ENCODE measurements at places on chromosomes 2 and 18.

GRCh38 chr2:71886241-71886640 is 261.4 kb downstream of the CYP26B1 start:
- DNase-seq, result no peak

- no peak for DNase-seq
Observed at GRCh38 chr2:223069988-223070387, 18.0 kb downstream of the KCNE4 start.

DNA sequence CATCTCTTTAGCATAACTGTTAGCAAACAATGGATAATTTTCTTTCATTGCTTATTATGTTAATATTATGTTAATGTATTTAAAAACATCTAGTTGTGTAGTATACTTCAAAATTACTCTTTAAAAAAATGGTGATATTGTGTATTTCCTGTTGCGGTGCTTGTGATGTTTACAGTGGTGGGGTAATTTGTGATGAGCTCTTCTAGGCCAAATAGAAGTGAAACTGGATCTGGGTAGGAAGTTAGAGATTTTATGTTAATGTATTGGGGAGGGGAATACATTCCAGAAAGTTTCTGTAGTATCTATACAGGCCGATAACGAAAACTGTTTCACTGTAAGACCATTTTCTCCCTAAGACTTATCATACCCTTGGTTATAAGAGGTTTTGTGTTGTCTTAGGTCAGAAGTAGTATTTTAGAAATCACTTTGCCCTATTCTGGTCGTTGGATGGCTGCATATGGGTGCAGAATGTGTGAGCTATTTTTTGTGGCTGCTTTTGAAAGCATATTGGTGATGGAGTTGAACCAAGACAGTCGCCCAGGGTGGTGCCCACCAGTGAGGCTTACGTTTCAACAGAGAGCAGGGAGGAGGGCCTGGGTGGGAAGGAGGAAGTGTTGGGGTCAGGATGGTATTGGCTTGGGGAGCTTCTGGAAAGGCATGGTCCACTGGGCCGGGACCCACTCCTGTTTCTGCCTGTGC is 5.8 kb downstream of the TSHZ1 start:
- no peak for DNase-seq

GRCh38 chr2:157699806-157700205 is 71.1 kb upstream of the ACVR1C start:
- no peak for DNase-seq

DNA sequence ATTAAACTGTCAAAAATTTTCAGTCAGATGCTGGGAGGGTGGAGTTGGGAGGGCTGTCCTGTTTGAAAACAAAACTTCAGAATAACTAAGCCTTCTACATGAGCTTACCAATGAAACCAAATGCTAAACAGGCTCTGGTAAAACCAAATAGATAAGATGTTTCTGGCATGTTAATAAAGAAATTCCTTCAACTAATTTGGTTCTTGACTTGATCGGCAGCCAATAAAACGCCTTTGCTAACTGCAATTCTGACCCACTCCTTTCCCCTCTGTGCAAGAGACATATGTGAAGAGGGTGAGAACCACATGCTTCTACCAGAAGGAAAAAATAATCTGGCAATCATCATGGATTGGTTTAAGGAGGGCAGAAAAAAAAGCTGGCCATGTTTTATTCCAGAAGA is 20.9 kb downstream of the MAP4K3 start:
- no peak for DNase-seq

- DNase-seq, result no peak
Observed at GRCh38 chr2:5195636-5196035, 496.5 kb upstream of the SOX11 start.

DNA sequence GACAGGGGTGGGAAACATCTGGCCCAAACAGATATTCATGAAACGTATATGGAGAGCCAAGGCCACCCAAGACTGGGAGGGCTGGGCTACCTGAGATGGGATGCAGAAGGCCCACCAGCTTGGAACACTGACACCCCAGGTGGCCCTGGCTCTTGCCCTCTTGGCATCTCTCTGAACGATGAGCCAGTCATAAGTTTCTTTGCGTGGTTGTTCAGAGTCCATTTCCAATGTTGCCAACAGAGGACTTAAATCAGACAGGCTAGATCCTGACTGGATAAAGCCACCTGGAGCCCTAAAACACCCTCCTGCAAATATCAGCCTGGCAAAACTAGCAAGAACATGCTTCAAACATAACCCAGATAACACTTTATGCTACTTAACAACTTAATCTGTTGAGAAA is 42.6 kb downstream of the LPIN2 start:
- no peak for DNase-seq

DNA sequence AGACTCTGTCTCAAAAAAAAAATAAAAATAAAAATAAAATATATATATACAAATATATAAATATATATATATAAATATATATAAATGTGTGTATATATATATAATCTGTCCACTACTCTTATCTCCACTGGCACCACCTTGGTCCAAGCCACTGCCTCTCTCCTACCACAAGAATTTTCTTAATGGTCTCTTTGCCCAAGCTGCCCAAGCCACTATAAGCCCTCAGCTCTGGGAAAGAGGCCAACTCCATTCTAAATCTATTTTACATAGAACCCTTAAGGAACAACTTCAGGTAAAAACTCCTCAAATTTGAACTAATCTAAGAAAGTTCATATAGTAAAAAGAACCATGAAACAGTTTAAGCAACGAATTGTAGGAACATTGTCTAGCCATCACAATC is 45.6 kb upstream of the GREB1L start:
- no peak for DNase-seq

DNA sequence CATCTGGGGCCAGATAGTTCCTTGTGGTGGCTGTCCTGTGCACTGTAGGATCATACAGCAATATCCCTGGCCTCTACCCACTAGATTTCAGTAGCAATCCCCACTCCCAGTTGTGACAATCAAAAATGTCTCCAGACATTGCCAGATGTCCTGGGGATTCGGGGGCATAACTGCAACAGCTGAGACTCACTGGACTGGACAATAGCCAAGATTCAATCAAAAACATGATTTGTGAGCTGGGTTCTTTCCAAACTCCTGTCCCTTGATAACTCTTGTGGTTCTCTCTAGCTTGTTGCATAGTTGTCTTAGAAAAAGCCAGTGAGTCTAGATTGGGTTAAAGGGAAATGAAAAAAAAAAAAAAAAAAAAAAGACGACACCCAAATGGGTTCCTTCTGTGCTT is 293.4 kb downstream of the CELF4 start:
- no peak for DNase-seq

DNA sequence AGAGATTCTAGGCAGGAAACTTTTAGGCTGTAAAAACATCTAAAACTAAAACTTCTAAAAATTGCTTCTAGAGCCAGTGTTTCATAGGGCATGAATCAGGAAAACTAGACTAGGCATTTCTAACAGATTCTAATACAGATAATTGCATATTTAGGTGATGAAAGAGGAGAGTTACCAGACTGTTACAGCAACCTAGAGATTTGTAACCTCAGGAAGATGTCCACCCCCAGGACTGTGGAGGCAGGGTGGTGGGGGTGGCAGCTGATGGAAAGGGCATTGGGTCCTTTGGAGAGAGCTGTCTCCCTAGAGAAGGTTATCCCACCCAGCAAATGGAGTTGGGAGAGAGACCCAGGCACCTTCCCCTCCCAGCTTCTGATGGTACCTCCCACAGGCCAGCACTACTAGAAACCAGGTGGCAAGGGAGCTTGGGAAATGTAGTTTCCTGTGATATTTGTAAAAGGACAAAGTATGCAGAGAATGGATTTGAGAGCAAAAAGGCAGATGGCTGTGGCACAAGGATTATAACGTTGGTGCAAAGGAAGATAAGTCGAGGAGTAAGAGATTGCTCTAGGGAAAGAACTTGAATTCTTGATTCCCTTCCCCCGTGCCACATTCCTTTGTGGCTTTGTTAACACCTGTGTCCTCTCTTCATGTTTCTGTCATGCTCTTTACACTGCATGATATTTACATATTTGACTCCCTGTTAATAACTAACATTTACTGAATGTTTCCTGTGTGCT is 75.6 kb upstream of the MGAT5 start:
- no peak for DNase-seq

- DNase-seq, result no peak
Observed at GRCh38 chr2:6233993-6234392, 541.8 kb downstream of the SOX11 start.

- DNase-seq, result no peak
Observed at GRCh38 chr2:112923967-112924338, 13.0 kb downstream of the IL37 start.

- no peak for DNase-seq
Observed at GRCh38 chr2:15861898-15862297, 78.5 kb upstream of the MYCN start.

DNA sequence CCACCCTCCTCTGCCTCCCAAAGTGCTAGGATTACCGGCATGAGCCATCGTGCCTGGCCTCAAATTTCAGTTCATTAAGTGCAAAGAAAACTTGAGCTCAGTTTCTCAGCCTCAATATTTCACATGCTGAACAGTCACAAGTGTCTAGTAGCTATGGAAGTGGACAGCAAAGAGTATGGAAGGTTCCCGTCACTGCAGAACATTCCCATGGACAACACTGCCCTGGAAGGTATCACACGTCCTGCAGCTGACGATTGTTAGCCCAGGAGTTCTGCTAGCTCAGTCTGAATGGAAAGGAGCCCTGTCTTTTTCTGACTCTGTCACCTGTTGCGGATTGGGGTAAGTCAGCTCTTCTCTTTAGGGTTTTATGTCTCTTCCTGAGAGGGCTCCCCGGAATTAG is 86.2 kb upstream of the PTPRM start:
- DNase-seq, result no peak

DNA sequence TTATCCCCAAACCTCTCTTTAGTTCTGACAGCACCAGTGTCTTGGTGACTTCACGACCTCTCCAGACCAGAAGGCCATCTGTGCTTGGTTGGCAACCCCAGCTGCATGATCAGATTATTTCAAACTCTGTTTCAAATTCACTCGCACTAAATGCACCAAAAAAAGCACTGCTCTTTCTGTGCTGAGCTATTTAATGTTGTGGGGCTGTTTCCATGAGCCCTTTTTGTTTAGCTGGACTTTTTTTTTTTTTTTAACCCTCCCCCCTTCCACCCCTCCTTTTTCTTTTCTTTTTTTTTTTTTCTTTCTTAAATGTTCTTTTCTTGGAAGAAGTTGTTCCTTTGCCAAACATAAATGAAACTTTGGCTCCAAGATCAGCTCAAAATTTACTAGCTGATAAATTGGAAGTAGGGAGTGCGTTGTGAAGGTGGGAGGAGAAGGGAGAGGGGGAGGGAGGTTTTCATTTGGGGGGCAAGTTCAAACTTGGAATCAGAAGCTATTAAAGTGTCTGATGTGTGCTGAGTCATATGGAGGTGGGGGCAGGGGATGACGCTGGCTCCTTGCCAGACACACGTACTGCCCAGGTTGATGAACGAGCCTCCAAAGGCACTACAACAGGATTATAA is 543.0 kb upstream of the TNP1 start:
- peak; percentile 3 for DNase-seq

GRCh38 chr2:141393214-141393545 is 737.6 kb downstream of the LRP1B start:
- no peak for DNase-seq

Measured in putamen (tissue), 1 donor.